Esophagus squamous epithelium (tissue), 5 donors: ENCODE measurements at places on chromosomes 6 and 20.

GRCh38 chr6:8135276-8135675, 32.9 kb upstream of the EEF1E1 start:
- DNase-seq: no peak

- DNase-seq: no peak
Observed at GRCh38 chr6:38150681-38151296, 331.3 kb downstream of the ZFAND3 start.

- DNase-seq: no peak
Observed at GRCh38 chr20:1555952-1556351, 1.6 kb downstream of the SIRPD start.

GRCh38 chr6:109503327-109504224, 20.6 kb upstream of the ZBTB24 start:
- DNase-seq: no peak

DNA sequence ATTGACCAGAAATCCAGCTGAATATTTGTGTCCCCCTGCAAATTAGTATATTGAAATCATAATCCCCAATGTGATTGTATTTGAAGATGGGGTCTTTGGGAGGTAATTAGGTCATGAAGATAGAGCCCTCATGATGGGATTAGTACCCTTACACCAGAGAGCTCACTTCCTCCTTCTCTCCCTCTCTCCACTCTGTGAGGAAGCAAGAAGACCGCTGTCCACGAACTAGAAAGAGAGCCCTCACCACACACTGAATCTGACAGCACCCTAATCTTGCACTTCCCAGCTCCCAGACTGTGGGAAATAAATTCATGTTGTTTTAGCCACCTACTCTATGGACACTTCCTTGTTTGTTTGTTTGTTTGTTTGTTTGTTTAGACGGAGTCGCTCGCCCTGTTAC, 11.9 kb upstream of the PLAGL1 start:
- no peak for DNase-seq

GRCh38 chr6:54264581-54265272, 43.5 kb upstream of the TINAG start:
- no peak for DNase-seq

DNA sequence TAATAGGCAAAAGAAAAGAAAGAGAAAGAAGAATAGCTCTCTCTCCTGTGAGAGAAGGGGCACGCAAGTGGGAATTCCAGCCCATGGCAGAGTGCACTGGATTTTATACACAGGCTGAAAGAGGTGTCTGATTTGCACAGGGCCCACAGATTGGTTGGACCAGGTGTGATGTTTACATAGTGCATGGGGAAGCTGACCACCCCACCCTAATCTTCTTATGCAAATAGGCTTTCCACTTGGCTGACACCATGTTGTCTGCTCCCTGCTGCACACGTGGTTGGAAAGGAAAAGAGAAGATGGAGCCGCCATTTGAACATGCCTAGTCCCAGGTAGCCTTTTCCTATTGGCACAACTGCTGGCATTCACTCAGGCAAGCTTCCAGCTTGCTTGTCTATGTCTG, 20.2 kb downstream of the MICA start:
- DNase-seq: no peak

DNA sequence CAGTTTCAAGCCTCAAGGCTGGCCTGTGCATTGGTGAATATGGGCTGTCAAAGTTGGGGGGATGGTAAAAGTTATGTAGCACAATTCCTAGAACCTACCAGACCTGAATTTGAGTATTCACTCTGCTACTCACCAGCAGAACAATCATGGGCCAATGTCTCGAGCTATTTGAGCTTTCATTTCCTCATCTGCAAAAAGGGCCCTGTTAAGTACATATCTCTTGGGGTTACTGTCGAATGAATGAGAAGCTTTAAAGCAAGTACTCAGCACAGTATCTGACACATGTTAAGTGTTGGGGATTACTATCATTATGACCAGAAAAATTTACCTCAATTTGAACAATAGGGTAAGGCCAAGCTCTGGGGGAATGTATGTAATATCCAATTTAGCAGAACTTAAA, 13.5 kb upstream of the ENPP4 start:
- no peak for DNase-seq

GRCh38 chr6:124064317-124065113, 260.9 kb downstream of the NKAIN2 start:
- DNase-seq: no peak

GRCh38 chr6:3277851-3278416, 19.2 kb downstream of the PSMG4 start:
- DNase-seq: no peak

DNA sequence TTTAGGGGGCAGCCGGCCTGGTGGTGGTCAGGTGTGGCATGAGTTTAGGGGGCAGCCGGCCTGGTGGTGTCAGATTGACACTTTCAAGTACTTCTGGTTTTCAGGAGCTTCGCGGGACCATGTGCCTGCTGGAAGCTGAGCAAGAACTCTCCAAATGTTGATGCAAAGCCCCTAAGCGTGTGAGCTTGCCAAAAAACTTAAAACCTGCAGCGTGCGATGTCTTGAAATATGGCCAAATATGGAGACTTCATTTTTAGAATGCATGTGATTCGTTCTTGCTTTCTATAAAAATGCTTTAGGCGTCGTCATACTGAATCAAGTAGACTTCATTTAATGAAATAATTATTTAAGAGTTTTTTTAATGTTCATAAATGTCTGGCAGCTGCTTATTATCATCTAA, 149.4 kb downstream of the SMOC2 start:
- DNase-seq: no peak

GRCh38 chr6:6966127-6966526, 141.6 kb upstream of the RREB1 start:
- no peak for DNase-seq

GRCh38 chr20:49028684-49029083, 17.4 kb upstream of the CSE1L start:
- no peak for DNase-seq

DNA sequence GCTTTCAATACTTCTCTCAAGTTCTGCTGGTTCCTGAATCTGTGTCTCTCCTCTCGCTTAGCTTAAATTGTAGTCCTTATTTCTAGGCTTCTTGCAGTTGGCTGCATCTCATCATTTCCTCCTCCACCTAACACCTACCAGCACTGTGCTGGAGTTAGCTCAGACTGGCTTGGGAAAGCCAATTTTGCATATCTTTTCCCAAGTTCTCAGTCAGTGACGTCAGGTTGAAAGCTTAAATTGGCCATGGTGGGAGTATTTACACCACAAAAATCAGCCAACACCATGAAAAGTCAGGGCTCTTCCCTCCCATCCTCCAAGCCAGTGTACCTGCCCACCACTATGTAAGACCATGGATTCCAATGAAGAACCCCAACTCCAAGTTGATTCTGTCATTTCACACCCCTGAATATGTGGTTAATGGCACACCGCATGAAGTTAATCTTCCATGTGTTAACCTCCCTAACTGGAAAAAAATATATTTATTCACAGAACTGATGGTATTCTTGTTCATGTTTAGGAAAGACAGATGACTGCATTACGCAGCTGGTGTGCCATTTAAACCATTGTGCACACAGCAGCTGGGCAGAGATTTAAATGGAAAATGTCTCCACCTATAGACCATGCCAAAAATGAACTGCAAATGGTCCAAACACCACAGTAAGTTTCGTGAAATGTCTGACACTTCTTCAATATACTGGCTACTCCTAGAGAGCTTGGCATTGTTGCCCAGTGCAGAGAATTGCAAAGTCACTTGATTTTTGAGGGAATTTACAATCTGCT, 274.1 kb upstream of the MAP3K7 start:
- no peak for DNase-seq

GRCh38 chr20:31676609-31676989, 38.9 kb downstream of the COX4I2 start:
- DNase-seq: no peak

- no peak for DNase-seq
Observed at GRCh38 chr20:59705651-59706399, 101.5 kb downstream of the PHACTR3 start.

DNA sequence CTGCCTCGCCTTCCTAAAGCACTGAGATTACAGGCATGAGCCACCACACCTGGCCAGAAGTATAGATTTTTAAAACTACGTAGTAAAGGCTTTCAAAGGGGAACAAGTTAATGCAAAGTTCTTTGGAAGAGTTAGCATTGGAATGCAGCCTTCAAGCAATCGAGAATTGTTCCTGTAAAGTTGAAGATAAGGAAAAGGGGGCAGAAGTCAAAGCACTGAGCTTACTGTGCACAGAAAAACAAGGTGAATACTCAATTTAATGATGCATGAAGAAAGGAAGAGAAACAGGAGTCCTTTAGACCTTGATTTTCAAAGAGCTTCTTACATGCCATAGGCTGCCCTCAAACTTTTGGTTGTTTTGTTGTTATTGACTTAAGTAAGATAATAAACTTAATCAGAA, 29.1 kb upstream of the LGSN start:
- DNase-seq: no peak

DNA sequence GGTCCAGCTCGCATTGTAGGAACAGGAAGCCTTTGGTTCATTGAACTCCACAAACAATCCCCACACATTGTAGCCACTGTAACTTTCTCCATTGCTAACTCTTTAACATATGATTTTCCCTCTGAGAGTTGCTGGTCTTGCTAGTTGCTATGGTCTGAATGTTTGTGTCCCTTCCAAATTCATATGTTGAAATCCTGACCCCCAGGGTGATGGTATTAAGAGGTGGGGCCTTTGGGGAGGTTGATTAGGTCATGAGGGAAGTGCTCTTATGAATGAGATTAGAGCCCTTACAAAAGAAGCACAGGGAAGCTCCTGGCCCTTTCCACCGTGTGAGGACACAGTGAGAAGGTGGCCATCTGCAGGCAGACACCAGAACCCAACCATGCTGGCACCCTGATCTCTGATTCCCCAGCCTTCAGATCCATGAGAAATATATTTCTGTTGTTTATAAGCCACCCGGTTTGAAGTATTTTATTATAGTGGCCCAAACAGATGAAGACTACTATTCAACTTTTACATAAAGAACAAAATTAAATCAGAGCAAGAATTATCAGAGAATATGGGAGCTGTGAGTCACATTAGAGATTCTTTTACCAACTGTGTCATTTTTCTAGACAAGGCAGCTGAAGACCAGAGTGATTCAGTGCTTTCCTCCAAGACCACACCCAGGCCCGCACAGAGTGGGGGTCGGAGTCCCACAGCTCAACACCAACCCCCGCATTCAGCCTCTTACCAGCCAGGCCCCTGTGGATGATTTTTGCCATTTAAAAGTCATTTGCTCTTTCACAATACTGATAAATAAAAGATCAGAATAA, 143.0 kb downstream of the SAMD5 start:
- no peak for DNase-seq

DNA sequence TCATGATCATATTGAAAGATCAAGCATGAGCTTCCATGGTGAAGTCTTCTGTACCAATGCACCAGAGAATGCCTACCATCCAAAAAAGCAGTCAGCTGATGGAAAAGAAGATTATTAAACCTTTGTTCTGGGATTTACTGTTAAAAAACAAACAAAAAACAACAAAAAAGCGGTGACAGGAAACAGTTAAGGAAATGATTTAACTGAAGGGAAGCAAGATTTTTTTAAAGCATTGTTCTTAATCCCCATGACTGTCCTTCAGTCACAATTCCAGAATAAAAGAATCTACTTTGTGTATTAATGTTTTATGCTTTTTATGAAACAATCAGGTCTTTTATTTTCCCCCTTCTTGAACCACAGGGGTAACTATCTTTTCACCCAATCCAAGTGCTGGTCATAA, 23.9 kb downstream of the FAM162B start:
- DNase-seq: no peak

DNA sequence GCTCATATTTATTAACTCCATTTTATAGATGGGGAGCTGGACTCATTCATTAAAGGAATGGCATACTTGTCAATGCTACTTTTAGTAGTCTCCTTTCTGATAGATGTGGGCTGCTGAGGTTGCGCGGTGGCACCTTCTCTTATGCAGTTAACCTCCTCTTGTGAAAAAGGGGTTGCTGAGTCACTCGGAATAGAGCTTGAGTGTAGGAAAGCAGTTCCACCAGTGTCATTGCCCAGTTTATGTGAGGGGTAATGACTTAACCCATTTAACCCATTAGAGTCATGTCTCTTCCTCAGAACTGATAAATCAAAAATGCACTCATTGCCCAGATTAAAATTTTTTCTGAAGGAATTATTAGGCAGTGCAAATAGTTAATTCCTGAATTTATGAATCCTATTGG, 6.3 kb downstream of the MAPK14 start:
- DNase-seq: no peak

DNA sequence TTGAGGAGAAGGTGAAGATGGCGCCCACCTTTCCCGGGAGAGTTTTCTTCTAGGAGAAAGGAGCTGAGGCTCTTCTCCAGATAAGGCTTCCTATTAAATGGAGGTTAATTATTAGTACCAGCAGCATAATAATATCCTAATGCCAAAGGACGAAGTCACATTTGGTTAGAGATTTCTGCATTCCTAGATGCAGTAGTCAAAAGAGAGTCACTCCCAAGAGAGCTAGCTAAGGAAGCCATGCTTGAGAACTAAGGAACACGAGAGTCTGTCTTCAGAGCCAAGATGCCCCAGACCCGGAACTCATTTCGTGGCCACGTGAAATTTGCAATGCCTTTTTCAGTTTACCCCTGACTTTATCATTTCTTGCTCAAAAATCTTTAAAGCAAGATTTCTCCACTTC, 132.7 kb downstream of the TSHZ2 start:
- no peak for DNase-seq

DNA sequence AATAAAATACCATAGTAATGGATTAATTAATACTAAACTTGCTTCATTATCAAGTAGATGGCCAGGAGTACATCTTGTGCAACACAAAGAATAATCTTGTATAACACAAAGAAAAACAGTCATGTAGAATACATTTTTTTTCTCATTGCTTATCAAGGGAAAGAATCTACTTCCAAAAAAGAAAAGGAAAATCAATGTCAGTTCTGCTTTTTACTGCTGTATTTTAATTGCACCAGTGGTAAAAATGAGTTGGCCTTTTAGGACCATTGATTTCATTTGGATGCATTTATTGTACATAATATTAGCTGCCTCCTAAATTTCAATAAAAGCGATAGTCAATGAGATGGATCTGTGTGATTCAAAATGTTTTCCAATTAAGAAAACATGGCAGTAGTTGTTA, 96.9 kb upstream of the BTBD3 start:
- no peak for DNase-seq

DNA sequence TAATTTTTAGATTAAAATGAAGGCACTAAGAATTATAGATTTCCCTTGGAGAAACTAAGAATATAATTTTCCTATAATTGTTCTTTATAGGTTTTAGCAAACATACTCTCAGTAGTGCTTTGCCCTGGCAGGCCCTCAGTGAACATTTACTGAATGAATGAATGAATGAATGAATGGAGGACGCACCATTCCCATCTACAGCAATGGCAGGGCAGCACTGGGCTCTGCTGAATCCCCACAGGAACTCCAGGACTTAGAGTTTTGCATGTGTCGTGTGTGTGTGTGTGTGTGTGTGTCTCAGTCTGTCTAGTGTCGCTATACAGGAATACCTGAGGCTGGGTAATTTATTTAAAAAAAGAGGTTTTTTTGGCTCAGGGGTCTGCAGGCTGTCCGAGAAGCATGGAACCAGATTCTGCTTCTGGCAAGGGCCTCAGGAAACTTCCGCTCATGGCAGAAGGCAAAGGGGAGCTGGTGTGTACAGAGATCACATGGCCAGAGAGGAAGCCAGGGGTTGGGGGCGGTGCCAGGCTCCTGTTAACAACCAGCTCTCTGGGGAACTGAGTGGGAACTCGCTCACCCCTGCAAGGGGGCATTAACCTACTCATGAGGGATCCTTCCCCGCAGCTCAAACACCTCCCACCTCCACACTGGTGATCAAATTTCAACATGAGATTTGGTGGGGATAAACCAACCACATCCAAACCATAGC, 20.1 kb downstream of the RNASET2 start:
- no peak for DNase-seq
